ENCODE measurements at places on chromosomes 6 and 20. TPM values are rescaled to one million over a fixed set of nuclear protein-coding genes. Genes with fewer than 3 reads are reported as not detected.

The SLC2A10 gene
- polyA plus RNA-seq = 4.6 TPM

- DNase-seq = no peak
Observed at GRCh38 chr6:104396077-104396476, 463.6 kb downstream of the HACE1 start.

DNA sequence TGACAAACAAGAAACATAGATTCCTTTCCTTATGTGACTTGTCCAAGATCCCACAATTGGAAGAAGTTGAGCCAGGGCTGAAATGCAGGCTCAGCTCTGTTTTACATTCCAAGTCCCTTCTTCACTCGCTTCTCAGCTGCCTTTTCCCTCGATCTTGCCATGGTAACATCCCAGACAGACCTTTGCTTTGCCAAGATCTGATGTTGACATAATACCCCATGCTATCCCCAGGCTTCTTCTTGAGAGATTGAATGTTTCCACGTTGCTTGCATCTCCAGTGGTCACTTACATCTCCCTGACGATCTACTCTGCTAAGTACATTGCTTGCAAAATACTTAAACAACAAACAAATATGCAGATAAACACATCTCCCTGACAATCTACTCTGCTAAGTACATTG is 63.5 kb downstream of the TBXT start:
- no peak for DNase-seq

GRCh38 chr6:38214159-38214558 is 394.6 kb downstream of the ZFAND3 start:
- DNase-seq = no peak

- no peak for DNase-seq
Observed at GRCh38 chr20:57880571-57880892, 170.7 kb upstream of the PMEPA1 start.

DNA sequence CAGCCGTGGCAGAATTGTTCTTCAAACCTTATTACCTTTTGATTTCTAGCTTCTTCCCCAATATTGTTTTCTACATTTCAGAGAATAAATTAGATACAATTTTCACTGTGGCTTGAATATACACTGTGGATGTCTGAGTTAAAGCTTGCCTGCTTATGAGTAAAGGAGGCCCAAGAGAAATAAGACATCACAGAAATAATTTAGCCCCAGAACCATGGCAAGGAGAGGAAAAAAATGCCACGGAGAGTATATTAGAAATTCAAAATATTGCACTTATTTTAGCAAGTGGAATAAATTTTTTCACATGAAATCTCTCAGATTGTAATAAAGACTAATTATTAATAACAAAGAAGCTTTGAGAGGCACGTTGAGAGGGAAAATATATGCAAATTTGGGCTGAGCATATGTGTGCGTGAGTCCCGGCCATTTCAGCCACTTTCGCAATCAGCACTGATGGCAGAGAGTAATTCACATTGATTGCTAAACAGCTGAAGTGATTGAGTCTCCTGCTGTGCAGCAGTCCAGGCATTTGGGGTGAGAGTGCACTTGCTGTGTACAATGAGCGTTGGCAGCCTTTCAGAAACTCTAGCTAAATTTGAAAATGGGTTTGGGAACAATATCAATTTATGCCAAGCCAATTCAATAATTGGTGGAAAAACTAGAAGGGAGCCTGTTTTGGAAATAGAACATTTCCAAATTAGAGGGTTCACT is 596.0 kb downstream of the EPM2A start:
- DNase-seq = no peak

- DNase-seq = no peak
Observed at GRCh38 chr6:35788423-35788982, 7.7 kb downstream of the CLPSL1 start.

The ERVFRD-1 gene
- polyA plus RNA-seq = 0.05 TPM

GRCh38 chr6:113560376-113560775 is 296.8 kb upstream of the MARCKS start:
- DNase-seq = no peak

GRCh38 chr6:158018851-158019361 is 37.2 kb downstream of the SYNJ2 start:
- peak; percentile 47 for DNase-seq

- DNase-seq = peak; percentile 74
Observed at GRCh38 chr6:108114841-108115597, 40.5 kb upstream of the OSTM1 start.

The TRIM15 gene
- not detected for polyA plus RNA-seq

The MLIP gene
- polyA plus RNA-seq = 154 TPM

The KHDRBS2 gene
- not detected for polyA plus RNA-seq

- DNase-seq = no peak
Observed at GRCh38 chr6:27847706-27848105, 64.5 kb downstream of the OR2B2 start.

The MED23 gene
- 7.5 TPM for polyA plus RNA-seq

- DNase-seq = no peak
Observed at GRCh38 chr6:117425431-117426153, at the start of gene ROS1. ROS1 (minus strand) TSS chr6:117425942; CDS start chr6:117425656, 286 bp downstream.

The AVP gene
- not detected for polyA plus RNA-seq

DNA sequence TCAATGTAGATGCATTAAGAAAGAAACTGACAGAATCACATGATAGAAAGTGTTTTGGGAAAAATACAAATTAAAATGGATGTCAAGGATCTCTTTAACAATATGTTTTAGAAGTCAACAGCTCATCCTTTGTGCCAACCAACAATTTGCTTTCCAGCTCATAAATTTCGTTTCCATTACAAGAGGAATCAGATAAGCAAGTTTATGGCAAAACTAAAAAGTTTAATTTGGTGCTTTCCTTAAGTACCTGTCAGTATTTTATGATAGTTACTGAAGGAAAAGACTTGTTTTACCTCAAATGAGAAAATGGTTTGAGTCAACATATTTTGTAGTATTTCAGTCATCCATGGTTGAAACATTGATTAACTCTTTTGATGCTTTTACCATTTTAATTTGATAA is 130.0 kb downstream of the CDKAL1 start:
- no peak for DNase-seq

DNA sequence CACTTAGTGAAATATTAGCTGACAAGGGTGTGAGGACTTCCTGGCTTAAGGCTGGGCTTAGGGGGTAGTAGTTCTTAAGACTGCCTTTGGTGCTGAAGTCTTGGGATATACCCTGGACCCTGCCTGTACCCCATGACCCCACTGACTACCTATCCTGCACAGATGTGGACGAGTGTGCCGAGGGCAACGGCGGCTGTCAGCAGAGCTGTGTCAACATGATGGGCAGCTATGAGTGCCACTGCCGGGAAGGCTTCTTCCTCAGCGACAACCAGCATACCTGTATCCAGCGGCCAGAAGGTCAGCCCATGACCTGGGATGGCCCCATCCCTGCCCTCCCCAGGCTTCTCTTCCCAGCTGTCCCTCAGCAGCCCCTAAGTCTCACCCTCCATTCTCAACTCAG is 17.8 kb downstream of the SCUBE3 start:
- no peak for DNase-seq

The IL20RA gene
- 3.7 TPM for polyA plus RNA-seq

DNA sequence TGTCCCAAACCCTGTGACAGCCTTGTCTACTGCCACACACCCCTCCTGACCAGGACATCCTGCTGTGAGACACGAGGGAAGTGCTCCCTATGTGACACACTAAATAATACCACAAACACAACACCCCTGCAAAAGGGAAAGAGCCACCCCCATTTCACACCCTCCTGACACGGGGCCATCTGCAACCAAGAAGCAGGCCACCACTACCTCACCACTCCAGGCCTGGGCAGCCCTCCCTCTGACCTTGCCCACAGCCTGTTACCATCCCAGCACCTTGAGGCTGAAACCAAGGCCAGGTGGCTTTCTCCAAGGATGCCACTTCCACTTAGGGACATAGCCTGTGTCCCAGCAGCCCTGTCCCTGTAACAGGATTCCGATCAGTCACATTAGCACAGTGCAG is 68.2 kb downstream of the NINL start:
- no peak for DNase-seq

GRCh38 chr20:44643154-44643519 is 8.4 kb downstream of the ADA start:
- DNase-seq = no peak

GRCh38 chr20:46021361-46022359 is 7.4 kb upstream of the SLC12A5 start:
- no peak for DNase-seq

DNA sequence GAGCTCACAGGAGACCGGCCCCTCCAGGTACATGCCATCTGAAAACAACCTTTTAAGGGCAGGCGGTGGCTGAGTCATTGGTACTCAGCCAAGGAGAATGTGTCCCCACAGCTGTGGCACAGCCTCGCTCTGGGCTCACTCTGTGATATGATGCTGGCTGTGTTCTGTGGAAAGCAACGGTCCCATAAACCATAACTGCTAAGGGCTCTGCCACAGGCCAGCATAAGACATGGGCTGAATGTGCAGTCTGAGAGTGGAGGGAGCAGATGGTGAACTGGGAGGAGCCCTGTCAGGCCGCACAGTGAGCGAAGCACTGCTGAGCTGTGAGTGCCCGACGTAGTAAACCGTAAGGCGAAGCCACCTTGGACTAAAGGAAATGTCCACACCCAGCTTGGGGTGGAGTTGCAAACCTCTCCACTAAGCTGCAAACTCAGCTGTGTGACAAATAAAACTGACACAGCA is 375.8 kb downstream of the THBS2 start:
- no peak for DNase-seq
